Stimulated activated CD4-positive, alpha-beta T cell treated with anti-CD3 and anti-CD28 coated beads, TNF-alpha, amount 100 ng/mL, for 48 hours (primary cell): ENCODE measurements at places on chromosomes 12 and 14.

GRCh38 chr12:76556368-76556767 lies 3.2 kb downstream of the OSBPL8 start:
- no peak for DNase-seq

DNA sequence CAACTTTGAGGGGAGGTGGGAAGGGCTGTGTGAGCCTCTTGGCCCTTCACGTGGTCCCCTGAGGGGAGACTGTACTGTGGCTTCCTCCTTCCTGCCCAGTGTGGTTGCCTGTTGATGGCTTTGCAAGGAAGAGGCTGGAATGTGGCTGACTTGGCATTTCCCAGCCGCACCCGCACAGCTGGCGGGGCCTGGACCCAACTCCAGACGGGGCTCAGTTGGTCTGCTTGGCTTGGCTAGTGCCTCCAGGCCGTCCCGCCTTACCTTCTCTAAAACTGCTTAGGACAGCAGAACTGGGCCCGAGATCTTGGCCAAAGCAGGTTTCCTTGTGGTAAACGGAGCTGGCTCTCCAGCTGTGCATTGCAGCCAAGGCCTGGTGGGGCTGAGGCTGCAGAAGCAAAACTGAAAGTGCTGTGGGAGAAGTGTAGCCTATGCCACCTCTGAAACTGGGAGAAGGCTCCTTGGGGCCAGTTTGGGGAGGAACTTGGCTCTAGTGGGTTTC lies 139.5 kb downstream of the SMOC1 start:
- no peak for DNase-seq

DNA sequence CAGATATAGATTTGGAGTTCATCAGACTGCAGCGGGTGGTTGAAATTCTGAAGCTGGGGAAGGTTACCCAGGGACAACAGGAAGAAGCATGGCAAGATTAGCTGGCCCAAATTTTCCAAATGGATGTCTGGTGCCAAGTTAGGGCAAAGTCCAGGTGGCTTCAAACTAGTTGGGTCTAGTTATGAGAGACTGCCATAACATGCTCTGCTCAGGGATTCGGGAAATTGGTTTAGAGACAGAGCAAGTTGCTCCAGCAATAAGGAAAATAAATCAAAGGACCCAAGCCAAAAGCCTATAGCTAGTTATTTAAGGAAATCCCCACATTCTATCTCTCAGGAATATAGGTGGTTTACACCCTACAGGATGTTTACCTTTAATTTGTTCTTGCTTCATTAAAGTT lies 125.7 kb upstream of the BTG1 start:
- no peak for DNase-seq

- no peak for DNase-seq
Measured at GRCh38 chr12:41585784-41586183, 397.7 kb downstream of the PDZRN4 start.

DNA sequence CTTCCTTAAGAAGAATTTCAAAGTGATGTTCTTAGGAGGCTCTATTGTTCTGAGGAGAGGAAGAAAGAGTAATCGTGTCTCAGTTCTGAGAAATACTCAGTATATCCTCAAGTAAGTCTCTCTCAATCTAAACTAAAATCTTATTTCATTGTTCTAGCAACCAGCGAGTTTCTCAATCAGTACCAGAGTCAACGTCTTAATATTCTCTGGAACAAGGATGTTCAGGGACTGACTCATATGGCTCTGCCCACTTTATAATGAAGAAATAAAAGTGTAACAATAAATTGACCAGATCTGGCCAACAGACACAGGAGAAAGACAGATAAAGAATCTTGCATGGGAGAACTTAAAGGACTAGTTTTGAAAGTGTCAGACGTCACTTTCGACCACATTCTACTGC lies 469.8 kb upstream of the FLRT2 start:
- no peak for DNase-seq

- no peak for DNase-seq
Measured at GRCh38 chr12:63930971-63931370, 86.5 kb downstream of the SRGAP1 start.

- DNase-seq = no peak
Measured at GRCh38 chr12:87671757-87672156, 357.4 kb downstream of the C12orf50 start.
